ENCODE measurements at places on chromosomes 12 and 14.

DNA sequence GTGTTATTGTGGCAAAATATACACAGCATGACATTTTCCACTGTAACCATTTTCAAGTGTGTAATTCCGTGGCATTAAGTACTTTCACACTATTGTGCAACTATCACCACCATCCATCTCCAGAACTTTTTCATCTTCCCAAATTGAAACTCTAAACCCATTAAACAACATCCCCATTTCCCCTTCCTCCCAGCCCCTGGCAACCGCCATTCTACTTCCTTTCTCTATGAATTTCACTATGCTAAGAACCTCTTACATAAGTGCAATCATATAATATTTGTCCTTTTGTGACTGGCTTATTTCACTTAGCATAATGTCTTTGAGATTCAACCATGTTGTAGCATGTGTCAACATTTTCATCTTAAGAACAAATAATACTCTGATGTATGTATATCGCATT, 67.8 kb upstream of the PYGL start:
- DNase-seq = no peak

- no peak for DNase-seq
Measured at GRCh38 chr12:24724814-24725213, 224.1 kb downstream of the BCAT1 start.

DNA sequence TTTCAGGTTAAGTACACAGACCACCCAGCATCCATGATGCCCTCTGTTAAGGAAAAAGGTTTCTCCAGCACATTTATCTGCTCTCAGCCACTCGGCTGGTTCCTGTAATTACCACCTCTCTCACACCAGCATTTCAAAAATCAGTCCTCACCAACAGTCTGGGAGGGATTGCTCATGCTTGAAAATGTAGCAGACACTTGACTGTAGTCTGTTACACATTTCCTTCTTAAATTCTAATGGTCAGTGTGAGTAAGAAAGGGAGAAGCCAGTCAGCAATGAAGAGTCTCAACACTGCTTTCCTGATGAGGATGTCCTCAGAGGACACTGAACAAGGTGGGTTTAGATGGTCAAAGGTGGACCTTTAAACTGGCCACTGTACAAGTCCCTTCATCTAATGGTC, 6.0 kb downstream of the ZBTB39 start:
- DNase-seq = no peak

DNA sequence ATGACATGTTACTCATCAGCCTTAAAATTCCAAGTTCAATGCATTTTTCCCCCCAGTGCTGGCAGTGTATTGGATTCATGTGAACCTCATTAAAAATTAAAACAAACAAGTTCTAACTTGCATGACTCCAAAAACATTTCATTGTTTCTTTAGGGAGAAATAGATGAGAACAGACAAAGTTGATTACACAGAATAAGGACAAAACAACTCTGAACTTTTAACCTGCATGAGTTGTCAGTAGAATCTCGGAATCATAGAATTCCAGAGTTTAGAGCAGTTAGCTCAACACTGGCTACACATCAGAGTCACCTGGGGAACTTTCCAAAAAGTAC, 127.5 kb downstream of the TMX1 start:
- DNase-seq = no peak

All from activated CD8-positive, alpha-beta memory T cell treated with anti-CD3 and anti-CD28 coated beads for 48 hours (primary cell).